NCI-H510A treated with DMSO at 0.1 percent for 48 hours (cell line): ENCODE measurements at places on chromosomes 4 and X.
A peak's percentile ranks its signal among the peaks of the same experiment; 100 is the strongest.

DNA sequence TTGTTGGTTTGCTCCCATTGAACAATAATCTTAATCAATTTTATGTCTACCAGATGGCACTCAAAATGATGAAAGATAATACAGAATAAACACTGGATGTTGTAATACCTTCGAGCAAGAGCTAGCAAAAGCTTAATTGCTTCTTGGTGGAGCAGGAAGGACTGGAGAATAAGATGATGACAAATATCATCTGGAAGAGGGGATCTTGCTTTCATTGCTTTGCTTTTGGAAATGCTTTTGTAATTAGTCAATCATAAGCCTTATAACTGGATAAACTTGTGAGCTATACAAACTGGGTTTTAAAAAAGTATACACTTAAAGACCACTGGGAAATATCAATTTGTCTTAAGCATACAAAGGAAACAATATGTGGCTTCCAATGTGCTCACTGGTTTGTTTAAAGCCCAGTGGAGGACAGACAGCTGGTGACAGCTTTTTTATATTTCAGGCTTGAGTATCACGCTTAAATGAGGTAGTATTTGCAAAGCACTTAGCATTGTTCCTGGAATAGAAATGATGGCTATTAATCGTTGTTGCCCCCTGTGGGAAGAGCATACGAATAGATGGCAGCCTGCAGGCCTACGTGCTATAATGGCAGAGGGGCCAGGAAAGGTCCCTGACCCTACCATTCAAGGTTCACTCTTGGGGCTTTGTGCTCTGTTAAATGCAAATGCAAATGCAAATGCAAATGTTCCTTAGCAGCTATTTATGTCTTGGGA, 61.2 kb downstream of the TMEM150C start:
- DNase-seq = peak; percentile 99

GRCh38 chr4:139972305-139972704, 181.7 kb downstream of the MAML3 start:
- DNase-seq = no peak

- no peak for DNase-seq
Measured at GRCh38 chr4:169774466-169775445, 17.0 kb upstream of the HPF1 start.

GRCh38 chrX:123920105-123920785, 41.3 kb upstream of the STAG2 start:
- no peak for DNase-seq

- DNase-seq = no peak
Measured at GRCh38 chr4:2787230-2788100, 5.4 kb upstream of the SH3BP2 start.

DNA sequence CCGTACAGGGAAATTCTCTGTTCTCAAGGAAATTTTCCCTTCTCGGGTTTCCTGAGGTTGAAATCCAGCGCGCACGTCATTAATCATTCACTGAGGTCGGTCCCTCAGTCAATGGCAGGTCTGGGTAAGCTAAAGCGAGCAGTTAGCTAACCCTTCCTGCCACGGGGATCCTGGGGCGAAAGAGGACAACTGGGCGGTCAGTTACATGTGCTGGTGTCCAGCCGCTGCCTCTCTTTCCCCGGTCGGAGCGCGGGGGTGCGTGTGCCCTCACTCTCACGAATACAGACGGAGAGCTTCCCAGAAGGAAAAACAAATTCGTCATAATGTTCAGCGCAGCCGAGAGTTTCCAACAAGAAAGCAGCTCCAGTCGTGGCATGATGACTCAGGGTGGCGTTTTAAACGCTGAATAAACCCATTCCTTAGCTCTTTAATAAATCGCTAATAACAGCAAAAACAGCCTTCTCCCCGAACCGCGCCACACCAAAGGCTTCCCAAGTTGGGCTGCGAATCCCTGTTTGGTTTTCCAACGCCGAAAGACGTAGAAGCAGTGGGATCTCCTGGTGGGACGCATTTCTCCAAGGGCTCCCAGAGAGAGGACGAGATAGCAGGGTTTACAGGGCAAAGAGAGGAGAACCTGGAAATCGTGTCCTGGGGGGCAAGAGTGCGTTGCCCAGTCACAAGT, 752 bp upstream of the FGF5 start:
- DNase-seq = no peak

DNA sequence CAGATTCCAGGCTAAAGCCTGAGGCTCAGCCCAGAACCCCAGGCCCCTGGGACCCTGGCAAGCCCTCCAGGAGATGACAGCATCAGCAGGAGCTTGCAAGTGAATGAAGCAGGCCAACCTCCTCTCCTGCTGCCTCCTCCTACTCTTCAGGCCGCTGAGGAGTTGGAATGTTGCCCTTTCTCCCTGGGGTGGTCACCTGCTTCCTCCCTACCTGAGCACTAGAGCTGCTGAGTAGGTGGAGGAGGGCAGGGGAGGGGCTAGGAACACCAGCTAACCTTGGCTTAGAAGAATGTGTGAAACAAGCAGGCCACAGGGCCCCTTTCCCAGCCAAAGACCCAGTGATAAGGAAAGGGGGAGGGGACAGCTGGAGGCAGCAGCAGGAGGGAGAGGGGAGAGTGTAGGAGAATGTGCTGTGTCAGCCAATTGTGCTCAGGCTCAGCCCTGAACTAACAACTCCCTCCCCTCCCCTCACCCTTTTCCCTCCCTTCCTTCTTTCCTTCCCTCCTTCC, 58.0 kb downstream of the PJA1 start:
- no peak for DNase-seq

DNA sequence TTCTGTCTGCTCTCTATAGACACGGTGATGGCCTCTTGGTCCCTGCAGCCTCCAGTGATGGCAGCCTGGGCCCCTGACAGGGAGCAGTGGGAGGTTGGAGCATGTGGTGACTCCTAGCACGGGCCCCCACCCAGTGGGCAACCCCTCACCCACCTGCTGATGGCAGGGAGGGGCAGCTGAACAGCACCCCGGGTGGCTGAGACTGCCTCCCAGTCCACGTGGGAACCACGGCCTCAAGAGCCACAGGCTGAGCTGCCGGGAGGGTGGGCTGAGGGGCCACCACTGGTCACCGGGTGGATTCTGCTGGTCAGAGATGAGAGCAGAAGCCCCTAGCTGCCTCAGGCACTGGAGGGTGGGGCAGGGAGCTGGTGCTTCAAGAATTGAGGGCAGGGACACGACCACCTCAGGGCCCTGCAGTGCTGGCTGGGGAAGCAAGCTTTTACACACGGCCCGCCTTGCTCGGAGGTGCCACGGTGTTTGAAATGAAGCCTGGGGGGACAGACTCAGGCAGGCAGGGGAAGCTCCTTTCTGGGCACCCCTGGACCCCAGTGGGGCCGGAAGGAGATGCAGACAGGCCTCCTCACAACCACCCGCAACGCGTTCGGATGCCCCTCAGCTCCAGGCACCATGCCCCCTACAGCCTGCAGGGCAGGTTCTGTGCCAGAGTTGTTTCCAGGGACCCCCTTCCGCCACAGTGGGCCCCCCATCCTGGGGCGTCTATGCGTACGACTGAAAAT, 6.3 kb upstream of the HAUS3 start:
- DNase-seq = no peak

GRCh38 chrX:133921764-133922389, 63.5 kb downstream of the GPC3 start:
- peak; percentile 41 for DNase-seq

GRCh38 chrX:104712515-104712914, 146.5 kb downstream of the IL1RAPL2 start:
- DNase-seq = no peak

GRCh38 chrX:68432648-68433047, 647 bp downstream of the OPHN1 start:
- DNase-seq = no peak

DNA sequence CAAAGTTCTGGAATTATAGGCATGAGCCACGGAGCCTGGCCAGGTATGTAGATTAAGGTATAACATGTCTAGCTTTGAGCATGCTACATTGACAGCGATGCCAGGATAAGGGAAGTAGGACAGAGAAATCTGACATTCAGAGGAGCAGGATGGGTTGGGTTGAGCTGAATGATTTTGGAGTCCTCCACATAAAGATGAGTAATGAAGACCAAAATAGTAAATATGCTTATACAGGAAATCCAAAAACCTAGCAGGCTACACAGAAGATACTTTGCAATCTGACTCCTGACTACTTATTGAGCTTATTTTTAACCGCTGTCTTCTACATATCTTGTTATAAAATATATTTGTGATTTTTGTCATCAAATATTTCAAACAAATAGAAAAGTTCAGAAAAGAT, 69.7 kb downstream of the PDGFC start:
- DNase-seq = no peak

GRCh38 chr4:21763855-21764254, 184.7 kb downstream of the KCNIP4 start:
- no peak for DNase-seq

DNA sequence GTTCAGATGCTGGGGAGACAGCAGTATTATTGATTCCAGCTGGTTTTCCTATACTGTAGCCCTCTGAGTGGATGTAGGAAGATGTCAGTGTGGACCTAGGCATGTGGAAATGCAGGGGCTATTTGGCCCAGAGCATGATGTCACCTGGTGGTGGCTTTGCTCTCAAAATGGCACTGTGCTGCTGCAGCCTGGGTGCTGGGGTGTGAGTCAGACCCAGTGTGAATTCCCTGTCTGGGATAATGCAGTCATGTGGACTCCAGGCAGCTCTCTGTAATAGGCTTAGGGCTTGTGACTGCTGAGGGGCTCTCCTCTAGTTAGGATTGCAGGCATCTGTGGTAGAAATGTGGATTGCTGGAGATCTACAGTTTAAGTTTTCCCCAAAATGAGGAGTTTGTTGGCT, 70.7 kb downstream of the DCAF8L2 start:
- DNase-seq = no peak

DNA sequence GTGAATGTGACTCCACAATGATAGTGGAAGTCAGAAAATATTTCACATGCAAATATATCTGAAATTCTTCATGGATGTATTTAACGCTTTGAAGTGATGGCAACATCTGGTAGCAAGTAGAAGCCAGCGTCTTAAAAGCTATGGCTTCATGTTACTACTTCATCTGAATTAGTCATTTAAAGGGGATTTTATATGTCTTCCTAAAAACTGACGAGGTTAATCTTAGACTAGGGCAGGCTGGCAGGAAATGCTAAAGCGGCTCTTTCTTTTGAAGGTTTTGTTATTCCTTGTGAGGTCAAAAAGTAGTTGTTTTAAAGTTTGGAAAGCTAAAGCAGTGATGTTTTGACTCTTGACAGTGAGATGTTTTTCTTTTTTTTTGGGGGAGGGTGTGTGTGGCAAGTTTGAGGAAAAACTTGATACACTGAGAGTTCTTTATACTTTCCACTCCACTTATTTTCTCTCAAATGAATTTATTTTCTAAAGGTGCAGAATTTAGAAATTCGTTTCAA, 22.6 kb downstream of the PLS3 start:
- no peak for DNase-seq

DNA sequence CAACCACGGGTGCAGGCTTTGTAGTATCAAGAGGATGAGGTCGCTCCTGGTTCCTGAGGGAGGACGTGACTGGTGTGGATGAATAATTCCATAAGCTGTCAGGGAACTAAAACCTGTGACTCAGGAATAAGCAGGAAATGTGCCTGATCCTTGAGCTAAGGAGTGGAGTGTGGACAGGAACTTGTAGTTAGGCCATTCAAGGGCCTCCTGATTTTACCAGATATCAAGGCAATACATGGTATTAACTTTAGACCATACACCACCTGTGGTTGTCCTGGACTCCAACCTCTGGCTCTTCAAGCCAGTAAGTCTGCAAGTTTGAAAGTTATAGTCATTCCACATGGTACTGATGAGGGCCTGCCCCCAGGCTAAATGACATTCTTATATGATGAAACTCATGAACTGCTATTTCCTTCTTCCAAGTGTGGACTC, 12.1 kb upstream of the ING2 start:
- DNase-seq = no peak

DNA sequence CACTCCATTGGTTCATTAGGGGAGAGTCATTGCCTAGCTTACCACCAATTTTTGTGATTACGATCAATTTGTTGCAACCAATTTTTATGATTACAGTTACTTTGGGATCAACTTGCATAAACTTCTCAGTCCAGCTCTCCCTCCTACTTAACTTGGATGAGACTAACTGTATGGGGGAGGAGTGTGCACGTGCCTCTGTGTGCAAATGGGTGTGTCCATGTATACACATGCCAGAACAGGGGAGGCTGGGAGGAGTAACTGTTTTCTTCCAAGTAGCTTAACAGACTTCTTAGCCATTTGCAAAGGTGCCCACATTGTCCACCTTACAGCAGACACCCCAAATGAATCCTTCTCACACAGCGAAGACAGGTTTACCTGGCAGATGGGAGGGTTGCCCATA, 117.7 kb upstream of the VCX3B start:
- DNase-seq = no peak

DNA sequence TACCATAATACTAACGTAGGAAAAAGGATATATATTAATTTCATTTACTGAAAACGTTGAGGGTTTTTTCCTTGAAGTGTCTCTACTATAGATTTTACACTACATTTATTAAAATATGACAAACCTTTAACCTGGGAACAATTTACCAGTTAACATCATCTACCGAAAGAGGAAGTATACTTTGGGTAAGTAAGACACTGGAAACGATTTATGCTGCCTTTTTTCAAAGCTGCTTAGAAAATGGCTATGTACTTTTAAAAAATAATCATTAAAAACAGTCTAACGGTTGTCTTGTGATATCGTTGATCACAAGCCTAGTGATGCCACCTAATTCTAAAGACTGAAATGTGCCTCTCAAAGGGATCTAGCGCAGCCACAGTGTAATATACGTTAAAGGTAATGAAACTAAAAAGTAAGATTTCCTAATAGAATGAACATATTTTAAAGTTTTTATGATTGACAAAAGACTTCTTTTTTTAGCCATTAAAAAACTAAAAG, 50.4 kb downstream of the STX18 start:
- no peak for DNase-seq

- no peak for DNase-seq
Measured at GRCh38 chr4:110823251-110823650, 200.4 kb upstream of the PITX2 start.

- DNase-seq = no peak
Measured at GRCh38 chr4:189592890-189593289, 347.8 kb upstream of the FRG1 start.

- no peak for DNase-seq
Measured at GRCh38 chr4:174934360-174934759, 16.2 kb downstream of the ADAM29 start.

GRCh38 chrX:150255441-150256296, 107.4 kb upstream of the MAMLD1 start:
- no peak for DNase-seq

GRCh38 chrX:48971249-48972219, at the start of gene KCND1:
Gene KCND1, minus strand, starts transcription at chrX:48971844. Its CDS starts 1,573 bp downstream, at chrX:48970271.
- no peak for DNase-seq

GRCh38 chrX:15838017-15838416, 16.6 kb downstream of the AP1S2 start:
- no peak for DNase-seq

GRCh38 chrX:84477114-84477513, 25.1 kb downstream of the HDX start:
- no peak for DNase-seq
